Mesothelial cell of epicardium (in vitro differentiated cells): ENCODE measurements at places on chromosomes 6 and 20.
A peak's percentile ranks its signal among the peaks of the same experiment; 100 is the strongest.

DNA sequence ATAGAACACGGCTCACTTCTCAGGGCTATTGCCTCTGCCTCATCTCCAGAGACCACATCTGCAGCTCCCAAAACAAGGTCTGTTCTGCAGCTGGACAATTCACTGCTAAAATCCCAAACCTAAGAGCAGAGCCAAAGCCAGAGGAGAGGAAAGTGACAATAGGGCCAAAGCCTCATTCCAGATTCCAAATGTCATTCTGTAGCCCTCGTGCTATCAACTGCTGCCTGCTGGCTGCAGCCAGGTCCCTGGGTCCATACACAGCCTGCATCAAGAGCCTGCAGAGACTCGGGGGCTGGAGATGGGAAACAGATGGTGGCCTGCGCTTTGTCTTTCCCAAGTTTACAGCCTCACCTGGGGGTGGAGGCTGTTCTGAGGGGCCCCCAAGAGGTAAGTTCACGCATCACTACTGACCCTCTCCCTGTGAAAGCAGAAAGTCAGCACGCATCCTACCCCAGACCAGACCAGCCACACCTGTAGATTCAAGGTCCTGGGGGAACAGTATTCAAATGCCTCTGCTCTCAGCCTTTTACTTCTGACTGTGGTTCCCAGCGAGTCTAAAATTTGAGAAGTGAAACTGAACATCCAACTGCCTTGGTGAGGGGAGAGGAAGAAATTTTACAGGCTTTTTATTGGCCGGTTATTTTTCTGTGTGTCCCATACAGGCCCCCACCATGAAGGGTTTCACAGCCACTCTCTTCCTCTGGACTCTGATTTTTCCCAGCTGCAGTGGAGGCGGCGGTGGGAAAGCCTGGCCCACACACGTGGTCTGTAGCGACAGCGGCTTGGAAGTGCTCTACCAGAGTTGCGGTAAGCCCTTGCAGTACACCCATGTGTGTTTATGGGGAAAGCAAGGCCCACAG is at the start of gene LY86:
Gene LY86, plus strand, starts transcription at position 657 of the 860 bp plus-strand sequence. Its CDS starts 15 bp downstream, at position 672.
- DNase-seq = no peak
- no peaks in the 10 kb centered on the region for H3K36me3 ChIP-seq
- H3K27me3 ChIP-seq = no peaks in the 10 kb centered on the region
- H3K4me3 ChIP-seq = no peak within 1 kb of the TSS

DNA sequence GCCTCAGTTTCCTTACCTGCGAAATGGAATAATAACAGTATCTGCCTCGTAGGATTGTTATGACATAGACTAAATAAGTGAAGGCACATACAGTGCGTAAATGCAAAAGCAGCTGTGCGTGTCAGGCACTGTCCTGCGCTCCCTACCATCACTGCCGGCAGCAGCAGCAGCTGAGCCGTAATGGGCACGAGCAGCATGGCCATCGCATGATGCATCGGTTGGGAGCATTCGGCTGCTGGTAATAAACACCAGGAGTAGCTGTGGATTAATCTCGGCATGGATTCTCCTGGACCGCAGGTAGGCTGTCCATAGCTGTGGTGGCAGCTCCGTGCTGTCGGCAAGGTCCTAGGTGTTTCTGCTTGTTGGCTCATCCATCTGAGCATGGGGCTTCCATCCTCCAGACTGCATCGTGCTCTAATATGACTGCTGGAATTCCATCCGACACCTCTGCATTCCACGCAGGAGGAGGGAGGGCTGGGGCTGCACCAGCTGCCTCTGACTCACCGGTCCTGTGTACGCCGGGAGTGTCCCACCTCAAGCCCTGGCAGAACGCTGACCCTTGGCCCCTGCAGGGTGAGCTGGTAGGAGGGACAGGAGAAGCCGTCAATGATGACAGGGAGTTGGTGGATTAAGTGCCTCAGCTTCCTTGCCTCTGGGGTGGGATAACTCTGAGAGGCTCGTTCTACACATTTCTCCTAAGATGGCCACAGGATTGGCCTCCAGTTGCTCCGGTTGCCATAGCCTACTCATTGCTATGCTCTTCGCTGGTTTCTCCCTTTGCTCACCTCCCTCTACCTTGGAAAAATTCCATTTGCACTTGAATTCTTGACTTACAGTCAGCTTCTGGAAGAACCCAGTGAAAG is 100.9 kb upstream of the PMEPA1 start:
- H3K27me3 ChIP-seq = no peaks in the 10 kb centered on the region
- no peak for DNase-seq
- H3K27ac ChIP-seq = peak overlapping the region; percentile 15
- H3K36me3 ChIP-seq = no peaks in the 10 kb centered on the region
- H3K4me3 ChIP-seq = no peak overlapping the region

DNA sequence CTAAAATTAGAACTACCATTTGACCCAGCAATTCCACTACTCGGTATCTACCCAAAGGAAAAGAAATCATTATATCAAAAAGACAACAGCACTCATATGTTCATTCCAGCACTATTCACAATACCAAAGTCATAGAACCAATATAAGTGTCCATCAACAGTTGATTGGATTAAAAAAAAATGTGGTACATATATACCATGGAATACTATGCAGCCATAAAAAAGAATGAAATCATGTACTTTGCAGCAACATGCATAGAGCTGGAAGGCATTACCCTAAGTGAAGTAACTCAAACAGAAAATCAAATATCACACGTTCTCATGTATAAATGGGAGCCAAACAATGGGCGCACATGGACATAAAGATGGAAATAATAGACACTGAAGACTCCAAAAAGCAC is 163.3 kb downstream of the DST start:
- H3K4me1 ChIP-seq = peaks cover 35% of the 10 kb centered on the region
- no peak for DNase-seq
- peaks cover 54% of the 10 kb centered on the region for H3K36me3 ChIP-seq
- H3K27ac ChIP-seq = no peak overlapping the region

DNA sequence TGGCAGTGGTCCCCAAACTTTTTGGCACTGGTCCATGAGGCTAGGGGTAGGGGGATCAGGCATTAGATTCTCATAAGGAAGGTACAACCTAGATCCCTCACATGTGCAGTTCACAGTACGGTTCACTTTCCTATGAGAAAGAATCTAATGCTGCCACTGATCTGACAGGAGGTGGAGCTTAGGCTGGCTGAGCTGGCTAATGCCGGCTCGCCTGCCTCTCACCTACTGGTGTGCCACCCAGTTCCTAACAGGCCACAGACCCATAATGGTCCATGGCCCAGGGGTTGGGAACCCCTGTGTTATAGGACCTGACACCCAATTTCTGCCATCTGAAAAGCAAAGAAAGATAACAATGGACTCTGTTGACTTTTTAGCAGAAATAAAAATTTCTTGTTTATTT is 199.6 kb downstream of the GMPR start:
- DNase-seq = no peak
- no peak overlapping the region for H3K4me3 ChIP-seq
- peaks cover 21% of the 10 kb centered on the region for H3K4me1 ChIP-seq
- H3K27me3 ChIP-seq = no peaks in the 10 kb centered on the region
- peaks cover 15% of the 10 kb centered on the region for H3K36me3 ChIP-seq

DNA sequence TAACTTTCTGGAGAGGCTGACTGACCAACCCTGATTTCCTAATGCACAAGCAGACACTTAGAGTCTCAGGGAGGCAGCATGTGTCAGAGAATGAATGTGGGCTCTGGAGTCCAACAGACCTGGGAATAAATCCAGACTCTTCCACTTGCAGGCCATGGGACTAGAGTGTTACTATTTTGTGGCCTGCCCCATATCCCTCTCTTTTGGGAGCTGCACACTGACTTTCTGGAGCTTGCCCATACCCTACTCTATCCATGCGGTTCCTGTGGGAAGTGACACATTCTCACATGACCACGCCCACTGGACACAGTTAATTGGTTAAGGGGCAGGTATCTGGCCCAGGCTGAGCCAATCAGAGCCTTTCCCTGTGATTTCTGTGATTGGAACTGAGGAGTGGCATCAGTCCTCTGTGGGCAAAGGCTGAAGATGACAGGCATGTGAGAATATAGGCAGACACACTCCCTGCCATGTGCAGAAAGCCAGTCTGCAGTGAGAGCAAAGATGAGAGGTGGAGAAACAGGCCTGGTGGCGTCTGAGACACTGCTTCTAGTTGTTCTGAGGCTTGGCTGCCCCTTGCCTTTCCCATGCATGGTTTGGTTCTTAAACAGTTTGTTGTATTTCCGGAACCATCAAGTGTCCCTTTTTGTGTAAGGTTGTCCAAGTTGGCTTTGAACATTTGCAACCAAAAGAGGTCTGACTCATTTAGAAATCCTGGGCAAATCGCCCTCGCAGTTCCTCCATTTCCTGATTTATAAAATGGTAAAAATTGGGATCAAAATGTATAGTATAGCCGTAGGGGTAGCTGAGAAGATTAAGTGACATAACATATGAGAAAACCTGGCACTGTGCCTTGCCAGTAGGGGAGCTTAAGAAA is 125.6 kb downstream of the CDC5L start:
- H3K4me1 ChIP-seq = no peaks in the 10 kb centered on the region
- peak; percentile 9 for DNase-seq
- no peak overlapping the region for H3K27ac ChIP-seq
